ENCODE measurements at places on chromosomes 4 and X.

- peaks cover 3% of the 10 kb centered on the region for H3K36me3 ChIP-seq
- H3K4me1 ChIP-seq = no peaks in the 10 kb centered on the region
- no peak for DNase-seq
- no peak overlapping the region for H3K27ac ChIP-seq
Observed at GRCh38 chrX:46611658-46612362, 38.2 kb downstream of the CHST7 start.

- H3K27me3 ChIP-seq = no peaks in the 10 kb centered on the region
- H3K27ac ChIP-seq = no peak overlapping the region
- H3K4me1 ChIP-seq = peaks cover 4% of the 10 kb centered on the region
- peaks cover 26% of the 10 kb centered on the region for H3K36me3 ChIP-seq
Observed at GRCh38 chrX:111244235-111244750, 26.0 kb downstream of the CAPN6 start.

GRCh38 chr4:3522651-3523050 is 9.6 kb downstream of the LRPAP1 start:
- no peak overlapping the region for H3K27ac ChIP-seq
- H3K36me3 ChIP-seq = peaks cover 2% of the 10 kb centered on the region
- no peaks in the 10 kb centered on the region for H3K27me3 ChIP-seq
- no peak overlapping the region for H3K4me3 ChIP-seq
- no peaks in the 10 kb centered on the region for H3K4me1 ChIP-seq
- no peak for DNase-seq

- peaks cover 33% of the 10 kb centered on the region for H3K4me1 ChIP-seq
- DNase-seq = no peak
- no peaks in the 10 kb centered on the region for H3K36me3 ChIP-seq
- no peaks in the 10 kb centered on the region for H3K27me3 ChIP-seq
- no peak overlapping the region for H3K27ac ChIP-seq
- no peak overlapping the region for H3K4me3 ChIP-seq
Observed at GRCh38 chr4:182174979-182175378, 68.2 kb upstream of the TENM3 start.

Data from mesothelial cell of epicardium (in vitro differentiated cells).